ENCODE measurements at places on chromosomes 5 and 9.

DNA sequence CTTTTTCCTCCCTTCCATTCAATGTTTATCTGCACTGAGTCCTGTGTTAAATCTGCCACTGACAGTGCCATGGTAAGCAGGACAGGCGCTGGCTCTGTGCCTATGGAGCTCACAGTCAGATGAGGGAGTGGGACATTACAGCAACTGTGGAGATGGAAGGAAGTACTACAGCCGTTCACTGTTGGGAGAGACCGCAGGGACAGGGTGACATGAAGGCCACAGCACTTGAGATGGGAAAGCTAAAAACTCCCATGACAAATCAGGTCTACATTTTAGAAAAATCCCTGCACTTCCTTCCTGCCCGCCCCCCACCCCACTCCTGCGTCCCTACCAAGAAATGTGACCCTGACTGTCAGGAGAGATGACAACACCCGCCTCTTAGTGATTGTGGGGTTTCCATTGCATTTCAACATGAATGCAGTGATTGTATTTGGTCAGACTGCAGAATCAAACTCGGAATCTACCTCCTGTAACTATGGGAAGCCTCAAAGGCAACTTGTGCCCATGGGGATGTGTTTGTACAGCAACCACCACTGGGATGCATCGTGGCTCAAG, 56.4 kb downstream of the GTF3C4 start:
- DNase-seq = no peak

- DNase-seq = no peak
Measured at GRCh38 chr9:91532325-91532724, 108.7 kb upstream of the NFIL3 start.

GRCh38 chr5:5788793-5789192, 366.3 kb downstream of the ICE1 start:
- DNase-seq = no peak

- peak; percentile 16 for DNase-seq
Measured at GRCh38 chr9:37229882-37230482, 109.6 kb downstream of the ZCCHC7 start.

- DNase-seq = peak; percentile 18
Measured at GRCh38 chr9:100472788-100473275, at the start of gene TMEFF1. TSS of gene TMEFF1 (plus strand) at chr9:100473149. CDS start at chr9:100473545, 396 bp downstream.

DNA sequence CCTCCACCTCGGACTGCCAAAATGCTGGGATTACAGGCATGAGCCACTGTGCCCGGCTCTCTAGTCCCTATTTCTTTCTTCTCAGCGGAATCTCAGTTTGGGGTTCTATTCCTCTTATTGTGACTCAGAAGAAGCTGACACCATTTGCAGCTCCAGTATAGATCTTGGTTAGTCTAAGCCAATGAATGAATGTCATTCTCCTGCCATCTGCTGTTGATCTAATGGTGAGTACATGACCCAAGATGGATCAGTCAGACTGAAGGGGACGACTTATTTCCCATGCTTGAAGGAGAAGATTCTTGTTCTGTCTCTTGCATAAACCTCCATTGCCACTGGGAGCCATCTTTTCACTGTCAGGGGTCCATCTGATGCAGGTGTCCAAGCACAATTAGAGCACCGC, 76.0 kb upstream of the KLF9 start:
- no peak for DNase-seq
